Effector CD8-positive, alpha-beta T cell (primary cell): ENCODE measurements at places on chromosomes 13 and 19.

- DNase-seq: no peak
Observed at GRCh38 chr19:18629166-18630088, 7.4 kb upstream of the KLHL26 start.

- DNase-seq: no peak
Observed at GRCh38 chr19:44258835-44259413, 762 bp upstream of the ZNF233 start.

DNA sequence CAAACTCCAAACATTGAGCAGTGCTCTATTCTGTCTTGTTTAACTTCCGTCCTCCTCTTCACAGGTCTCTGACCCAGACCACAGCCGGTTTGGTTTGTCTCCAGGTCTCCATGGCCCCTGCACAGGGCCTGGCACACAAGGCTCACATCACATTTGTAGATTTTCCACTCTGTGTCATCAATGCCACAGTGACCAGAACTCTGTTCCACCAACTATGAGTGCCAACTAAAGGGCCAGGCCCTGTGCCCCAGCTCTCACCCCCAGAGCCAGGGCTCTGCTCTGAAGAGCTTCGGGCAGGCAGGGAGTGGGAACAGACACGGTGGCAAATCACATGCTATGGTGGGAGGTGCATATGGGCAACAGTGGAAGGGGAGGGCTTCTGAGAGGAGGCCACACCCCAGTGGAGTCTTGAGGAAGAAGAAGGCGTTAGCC lies 16.0 kb downstream of the SMG9 start:
- DNase-seq: no peak

DNA sequence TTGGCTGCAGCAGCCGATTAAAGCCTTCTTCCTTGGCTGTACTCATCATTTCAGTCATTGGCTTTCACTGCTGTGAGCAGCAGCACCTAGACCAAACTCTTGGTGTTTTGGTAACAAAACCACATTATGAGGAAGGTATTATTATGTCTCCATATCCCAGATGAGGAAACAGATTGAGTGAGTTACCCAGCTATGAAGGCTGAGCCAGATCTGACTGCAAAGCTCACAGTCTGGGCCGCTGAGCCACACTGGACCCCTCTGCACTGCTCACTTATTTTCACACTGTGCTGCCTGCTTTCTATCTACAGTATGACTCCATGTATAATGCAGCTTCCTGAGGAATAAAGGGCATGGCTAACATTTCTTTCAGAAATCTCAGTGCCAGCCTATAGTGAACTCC lies 24.5 kb downstream of the CRYL1 start:
- no peak for DNase-seq

DNA sequence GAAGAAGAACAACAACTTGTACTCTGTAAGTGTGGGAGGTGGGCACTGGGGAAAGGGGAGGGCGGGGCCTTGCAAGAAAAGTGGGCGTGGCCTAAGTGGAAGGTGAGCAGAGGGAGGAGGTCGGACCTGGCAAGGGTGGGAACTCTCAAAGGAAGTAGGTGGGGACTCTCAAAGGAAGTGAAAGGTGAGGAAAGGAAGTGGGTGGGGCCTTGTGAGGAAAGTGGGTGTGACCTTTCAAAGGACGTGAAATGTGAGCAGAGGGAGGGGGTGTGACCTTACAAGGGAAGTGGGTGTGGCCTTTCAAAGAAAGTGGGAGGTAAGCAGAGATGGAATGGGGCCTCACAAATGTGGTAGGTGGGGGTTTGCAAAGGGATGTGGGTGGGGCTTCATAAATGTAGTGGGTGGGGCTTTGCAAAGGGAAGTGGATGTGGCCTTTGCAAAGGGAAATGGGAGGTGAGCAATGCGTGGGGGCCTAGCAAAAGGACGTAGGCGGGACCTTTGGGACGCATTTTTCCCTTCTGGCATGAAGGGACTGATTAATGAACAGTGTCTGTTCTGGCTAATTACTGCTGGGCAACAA lies 25.9 kb downstream of the ACSBG2 start:
- DNase-seq: peak; percentile 24
